ENCODE measurements at places on chromosomes 11 and 22.
A peak's percentile ranks its signal among the peaks of the same experiment; 100 is the strongest.

DNA sequence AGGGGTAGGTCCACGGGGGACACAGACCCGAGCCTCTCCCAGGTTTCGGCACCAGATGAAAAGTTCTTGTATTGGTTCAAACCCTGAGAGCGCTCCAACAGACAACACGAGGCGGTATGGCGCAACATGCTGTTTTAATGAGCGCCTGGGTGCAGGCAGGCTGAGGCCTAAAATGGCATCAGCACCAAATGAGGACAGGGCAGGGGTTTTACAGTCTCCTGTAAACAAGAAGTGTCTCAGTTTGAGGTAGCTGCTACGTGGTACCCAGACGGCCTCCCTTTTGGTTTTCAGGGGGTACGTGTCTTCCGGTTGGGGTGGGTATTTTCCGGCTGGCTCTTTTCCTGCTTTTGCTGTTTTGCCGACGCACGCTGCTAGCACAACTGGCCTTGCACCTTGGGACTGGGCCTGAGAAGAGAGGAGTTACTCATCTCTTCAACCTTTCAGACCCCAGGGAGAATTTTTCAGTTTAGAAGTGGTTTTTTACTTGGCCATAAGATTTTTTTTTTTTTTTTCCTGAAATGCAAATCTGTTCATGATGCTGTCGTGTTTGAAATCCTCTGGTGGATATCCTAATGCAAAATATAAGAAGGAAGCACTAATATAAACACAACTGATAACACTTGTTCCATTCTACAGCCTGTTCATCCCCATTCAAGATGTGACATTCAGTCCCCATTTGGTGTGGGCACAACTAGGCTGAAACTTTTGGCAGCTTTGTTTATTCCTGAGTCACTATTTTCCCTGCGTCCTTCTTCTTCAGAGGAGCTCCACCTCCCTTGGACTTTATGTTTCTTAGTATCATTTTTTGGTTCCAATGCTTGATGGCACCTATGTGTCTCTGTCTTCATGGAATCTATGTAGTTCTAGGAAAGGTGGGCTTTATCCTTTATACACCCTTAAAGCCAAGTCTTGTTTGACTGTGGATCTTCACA is 6.5 kb downstream of the PPFIBP2 start:
- DNase-seq: no peak

DNA sequence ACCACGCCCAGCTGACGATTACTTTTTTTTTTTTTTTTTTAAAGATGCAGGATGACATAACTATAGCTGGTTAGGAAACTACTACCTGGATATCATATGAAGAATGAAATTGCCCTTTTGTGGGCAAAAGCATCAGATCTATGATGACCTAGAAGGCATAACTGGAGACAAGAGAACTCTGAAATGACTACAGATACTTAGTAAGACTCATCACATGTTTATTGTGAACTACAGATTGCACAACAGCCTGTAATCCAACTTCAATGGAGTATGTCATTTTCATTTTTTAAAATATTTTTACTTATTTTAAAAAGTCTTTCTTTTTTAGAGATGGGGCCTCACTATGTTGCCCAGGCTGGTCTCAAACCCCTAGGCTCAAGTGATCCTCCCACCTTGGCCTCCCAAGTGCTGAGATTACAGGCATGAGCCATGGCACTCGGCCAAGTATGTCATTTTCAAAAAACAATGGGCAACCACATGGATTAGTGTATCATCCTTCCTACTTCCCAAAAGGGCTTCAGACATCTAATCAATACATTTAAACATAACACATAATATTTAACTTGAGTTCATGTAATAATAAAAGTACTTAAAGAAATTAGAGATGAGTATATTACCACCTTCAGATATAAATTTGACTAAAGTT is 3.3 kb downstream of the MTMR2 start:
- no peak for DNase-seq

GRCh38 chr11:118602331-118602730 is 5.1 kb upstream of the PHLDB1 start:
- DNase-seq: no peak

DNA sequence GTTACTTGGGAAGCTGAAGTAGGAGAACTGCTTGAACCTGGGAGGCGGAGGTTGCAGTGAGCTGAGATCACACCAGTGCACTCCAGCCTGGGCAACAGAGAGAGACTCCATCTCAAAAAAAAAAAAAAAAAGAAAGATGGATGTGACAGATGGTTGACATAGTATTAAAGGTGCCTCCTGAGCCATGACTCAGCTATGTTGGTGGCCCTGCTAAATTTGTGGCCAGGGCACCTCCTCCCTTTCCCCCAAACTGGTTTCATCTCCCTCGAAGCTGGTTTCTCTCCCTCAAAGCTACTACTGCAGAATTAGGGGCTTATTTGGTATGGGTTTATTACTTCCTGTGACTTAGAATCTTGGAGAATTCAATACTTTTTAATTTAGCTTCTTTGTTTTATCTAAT is 31.5 kb downstream of the SDHD start:
- no peak for DNase-seq

DNA sequence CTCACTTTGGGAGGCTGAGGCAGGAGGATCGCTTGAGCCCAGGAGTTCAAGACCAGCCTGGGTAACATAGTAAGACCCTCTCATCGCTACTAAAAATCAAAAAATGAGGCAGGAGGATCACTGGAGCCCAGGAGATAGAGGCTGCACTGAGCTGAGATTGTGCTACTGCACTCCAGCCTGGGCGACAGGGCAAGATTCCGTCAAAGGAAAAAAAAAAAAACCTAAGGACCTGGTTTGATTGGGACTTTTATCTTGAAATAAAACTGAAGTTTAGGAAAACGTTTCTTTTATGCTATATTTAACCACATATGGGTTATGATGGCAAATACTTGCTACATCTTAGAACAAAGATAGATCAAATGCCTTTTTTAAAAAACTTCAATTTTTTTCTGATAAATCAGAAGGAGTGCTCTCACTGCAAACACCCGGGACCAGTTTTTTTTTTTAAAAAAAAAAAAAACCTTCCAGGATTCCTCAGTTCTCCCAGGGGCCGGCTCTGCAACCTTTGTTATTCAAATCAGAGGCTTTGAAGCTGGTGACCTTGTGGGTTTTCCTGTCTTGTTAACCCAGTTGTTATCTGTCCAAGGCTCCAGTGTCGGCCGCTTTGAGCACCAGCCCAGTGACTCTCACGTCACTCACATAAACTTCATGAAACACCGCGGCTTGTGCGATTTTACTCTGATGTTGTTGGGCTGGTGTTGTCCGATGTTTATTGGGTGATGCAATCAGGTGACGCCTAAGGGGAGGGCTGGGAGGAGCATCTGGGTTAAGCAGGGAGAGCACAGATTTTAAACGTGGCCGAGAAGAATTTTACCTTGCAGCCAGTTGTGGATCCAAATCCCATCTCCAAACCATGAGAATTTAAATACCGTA is 24.7 kb upstream of the SLC22A12 start:
- no peak for DNase-seq

DNA sequence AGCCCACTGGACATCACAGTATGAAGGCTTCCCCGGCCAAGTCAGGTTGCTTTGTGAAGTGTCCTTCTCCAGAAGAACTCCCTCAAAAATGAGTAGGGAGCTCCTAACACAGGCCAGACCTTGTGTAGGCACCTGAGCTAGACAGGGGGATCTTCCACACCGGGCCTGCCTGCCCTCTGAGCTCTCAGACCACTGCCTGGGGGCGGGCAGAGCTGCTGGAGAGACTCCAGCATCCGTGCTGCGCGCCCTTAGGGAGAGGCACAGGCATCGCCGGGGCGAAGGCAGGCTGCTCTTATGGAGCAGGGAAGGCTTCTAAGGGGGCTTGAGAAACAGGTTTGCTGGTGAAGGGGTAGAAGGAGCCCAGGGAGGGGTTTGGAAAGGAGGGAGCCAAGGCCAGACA is 4.4 kb downstream of the KCNJ5 start:
- no peak for DNase-seq

- no peak for DNase-seq
These were observed 541.8 kb upstream of the CHORDC1 start for GRCh38 chr11:90764691-90765090.

- no peak for DNase-seq
These were observed 4.1 kb upstream of the TENM4 start for GRCh38 chr11:79444923-79445322.

- DNase-seq: no peak
These were observed 40.4 kb upstream of the AKIP1 start for GRCh38 chr11:8870411-8871170.

DNA sequence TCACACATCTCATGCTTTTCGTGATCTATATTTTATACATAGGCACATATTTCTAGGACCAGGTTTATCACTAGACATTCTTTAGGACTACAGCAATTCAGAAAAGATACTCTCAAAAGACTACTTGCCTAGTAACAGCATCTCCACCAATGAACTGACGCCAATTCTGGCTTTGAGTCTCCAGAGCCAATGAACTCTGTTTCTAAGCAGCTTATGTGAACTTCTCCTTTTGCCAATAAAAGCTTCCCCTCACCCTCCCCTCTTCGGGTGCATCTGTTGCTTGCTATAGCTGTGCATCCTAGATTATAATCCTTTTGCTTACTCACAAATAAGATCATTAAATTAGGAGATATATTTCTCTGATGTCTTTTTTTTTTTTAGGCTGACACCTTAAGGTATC is 11.4 kb upstream of the ANKK1 start:
- DNase-seq: no peak

DNA sequence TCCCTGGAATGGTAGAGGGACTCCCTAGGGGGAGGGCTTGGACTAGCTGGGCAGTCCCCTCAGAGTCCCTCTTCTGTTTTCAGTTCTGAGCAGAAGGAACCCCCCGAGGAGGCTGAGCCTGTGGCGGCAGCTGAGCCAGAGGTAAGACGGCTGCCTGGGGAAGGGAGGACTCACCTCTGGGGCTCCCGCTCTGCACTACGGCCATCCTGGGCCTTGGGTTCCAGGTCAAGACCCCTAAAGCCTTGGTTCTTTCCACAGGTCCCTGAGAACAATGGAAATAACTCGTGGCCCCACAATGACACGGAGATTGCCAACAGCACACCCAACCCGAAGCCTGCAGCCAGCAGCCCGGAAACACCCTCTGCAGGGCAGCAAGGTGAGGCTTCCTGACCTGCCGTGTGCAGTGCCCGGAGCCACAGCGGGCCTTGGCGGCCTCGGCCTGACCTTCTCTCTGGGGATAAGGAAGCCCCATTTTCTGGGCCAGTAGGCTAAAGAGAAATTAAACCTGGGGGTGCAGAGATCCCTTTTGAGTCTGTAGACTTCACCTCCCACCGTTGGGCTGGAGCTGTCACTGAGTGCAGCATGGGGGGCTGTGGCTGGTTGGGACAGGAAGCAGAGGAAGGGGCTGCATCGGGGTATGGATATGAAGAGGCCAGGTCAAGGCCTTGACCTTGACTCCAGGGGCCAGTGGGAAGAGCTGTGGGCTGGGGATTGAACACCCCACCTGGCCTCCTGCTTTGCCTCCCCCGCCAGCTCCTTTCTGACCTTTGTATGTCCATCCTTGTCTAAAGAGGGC is 15.0 kb downstream of the INCENP start:
- DNase-seq: no peak

DNA sequence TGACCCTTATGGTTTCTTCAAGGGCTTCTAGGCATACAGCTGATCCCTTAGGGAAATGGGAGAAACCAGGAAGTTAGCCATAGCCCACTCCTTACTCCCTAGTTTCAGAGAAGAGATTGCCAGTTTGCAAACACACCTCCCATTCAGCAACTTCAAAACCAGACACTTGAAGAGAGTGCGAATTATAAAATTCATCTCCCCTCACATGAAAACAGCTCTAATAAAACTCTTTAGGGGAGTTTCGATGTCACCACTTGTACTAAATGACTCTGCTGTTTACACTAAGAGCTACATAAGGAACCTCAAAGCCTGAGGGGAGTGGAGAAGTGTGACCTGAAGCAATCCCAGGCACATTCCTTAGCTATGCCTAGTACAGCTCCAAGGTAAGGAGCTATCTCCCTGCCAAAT is 8.3 kb downstream of the LGR4 start:
- no peak for DNase-seq

GRCh38 chr22:31241200-31241599 is 29.1 kb downstream of the LIMK2 start:
- no peak for DNase-seq

DNA sequence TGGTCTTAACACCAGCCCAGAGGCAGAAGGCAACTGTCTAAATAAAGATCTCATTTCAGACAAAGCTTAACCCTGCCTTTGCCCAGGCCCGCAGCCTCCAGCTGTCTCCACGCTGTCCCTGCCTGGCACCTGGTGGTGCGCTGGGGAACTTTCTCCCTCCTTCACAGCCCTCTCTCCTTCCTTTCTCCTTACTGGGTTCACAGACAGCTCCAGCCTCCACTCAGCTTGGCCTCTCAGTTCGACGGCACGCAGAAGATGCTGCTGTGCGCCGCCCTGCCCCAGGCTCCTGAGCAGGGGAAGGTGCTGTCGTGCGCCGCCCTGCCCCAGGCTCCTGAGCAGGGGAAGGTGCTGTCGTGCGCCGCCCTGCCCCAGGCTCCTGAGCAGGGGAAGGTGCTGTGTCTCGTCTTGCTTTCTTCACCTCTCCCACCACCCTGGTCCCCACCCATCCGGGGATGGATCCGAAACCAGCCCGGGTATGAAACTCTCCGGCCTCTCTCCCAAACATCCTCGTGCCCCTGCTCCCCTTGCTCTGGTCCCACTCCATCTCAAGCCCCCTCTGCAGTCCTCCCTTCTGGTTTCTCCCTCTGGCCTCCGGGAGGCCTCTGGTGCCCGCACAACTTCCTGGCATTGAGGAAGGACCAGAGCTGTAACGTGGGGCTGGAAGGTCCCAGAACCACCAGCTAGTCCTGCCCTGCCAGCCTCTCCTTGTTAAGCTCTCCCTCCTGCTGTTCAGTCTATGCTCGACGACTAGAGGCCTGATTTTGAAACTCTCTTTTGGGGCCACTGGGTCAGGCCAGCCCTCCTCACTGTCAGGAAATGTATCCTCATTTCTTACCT is 22.9 kb upstream of the JAM3 start:
- peak; percentile 58 for DNase-seq

DNA sequence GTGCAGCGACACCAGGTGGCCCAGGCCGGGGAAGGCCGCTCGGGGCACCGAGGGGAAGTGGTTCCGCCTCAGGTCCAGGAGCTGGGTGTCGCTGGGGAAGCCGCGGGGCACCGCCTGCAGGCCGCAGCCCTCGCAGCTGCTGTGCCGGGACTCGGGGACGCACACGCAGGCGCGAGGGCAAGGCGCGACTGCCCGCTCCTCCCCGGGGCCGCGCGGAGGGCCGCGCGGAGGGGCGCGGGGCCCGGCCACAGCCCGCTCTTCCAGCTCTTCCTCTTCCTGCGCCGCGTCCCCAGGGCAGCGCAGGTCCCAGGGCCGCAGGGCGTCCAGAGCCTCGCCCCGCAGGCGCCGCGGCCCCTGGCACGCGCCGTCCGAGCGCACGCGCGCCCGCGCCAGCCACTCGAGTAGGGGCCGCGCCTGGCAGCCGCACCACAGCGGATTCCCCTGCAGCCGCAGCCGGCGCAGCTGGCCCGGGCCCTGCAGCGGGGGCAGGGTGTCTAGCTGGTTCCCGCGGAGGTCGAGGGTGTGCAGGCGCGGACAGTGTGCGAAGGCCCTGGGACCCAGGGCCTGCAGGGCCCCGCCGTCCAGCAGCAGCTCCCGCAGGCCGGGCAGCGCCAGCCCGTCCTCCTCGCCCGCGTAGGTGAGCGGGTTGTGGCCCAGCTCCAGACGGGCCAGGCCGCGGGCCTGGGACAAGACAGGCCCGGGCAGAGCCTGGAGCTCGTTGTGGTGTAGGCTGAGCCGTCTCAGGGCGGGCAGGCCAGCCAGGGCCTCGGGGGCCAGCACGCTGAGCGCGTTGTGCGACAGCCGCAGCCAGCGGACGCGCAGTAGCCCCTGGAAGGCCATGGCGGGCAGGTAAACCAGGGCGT is 2.8 kb downstream of the CHADL start:
- DNase-seq: no peak

- DNase-seq: no peak
These were observed 975.5 kb upstream of the CCDC90B start for GRCh38 chr11:84261707-84262106.
